ENCODE measurements at places on chromosomes 12 and 14. TPM values are rescaled to one million over a fixed set of nuclear protein-coding genes. Genes with fewer than 3 reads are reported as not detected.

CIDEB gene
- 11.1 TPM for total RNA-seq

ZNF385A gene
- total RNA-seq: 47.3 TPM

MUCL1 gene
- total RNA-seq: not detected

PSME1 gene
- 142 TPM for total RNA-seq

SIX6 gene
- total RNA-seq: not detected

MMP19 gene
- total RNA-seq: 0.48 TPM

CDK4 gene
- 193 TPM for total RNA-seq

TSHR gene
- 0.65 TPM for total RNA-seq

C12orf75 gene
- total RNA-seq: 43.1 TPM

OTOGL gene
- 0.27 TPM for total RNA-seq

KRT73 gene
- total RNA-seq: not detected

LETMD1 gene
- 67.8 TPM for total RNA-seq

RNU4-1 gene
- 7,253 TPM for total RNA-seq

PRPH gene
- 7.3 TPM for total RNA-seq

KLRC2 gene
- 0.57 TPM for total RNA-seq

CPNE6 gene
- total RNA-seq: not detected

SRSF9 gene
- total RNA-seq: 248 TPM

PLCZ1 gene
- not detected for total RNA-seq

CYP46A1 gene
- 4.7 TPM for total RNA-seq

ACRBP gene
- total RNA-seq: 3.9 TPM

ST8SIA1 gene
- 1.7 TPM for total RNA-seq

DBX2 gene
- 0.10 TPM for total RNA-seq

COX8C gene
- not detected for total RNA-seq

RHOJ gene
- total RNA-seq: 0.17 TPM

All from type B pancreatic cell (in vitro differentiated cells).